ENCODE measurements at places on chromosomes 6 and 20.

DNA sequence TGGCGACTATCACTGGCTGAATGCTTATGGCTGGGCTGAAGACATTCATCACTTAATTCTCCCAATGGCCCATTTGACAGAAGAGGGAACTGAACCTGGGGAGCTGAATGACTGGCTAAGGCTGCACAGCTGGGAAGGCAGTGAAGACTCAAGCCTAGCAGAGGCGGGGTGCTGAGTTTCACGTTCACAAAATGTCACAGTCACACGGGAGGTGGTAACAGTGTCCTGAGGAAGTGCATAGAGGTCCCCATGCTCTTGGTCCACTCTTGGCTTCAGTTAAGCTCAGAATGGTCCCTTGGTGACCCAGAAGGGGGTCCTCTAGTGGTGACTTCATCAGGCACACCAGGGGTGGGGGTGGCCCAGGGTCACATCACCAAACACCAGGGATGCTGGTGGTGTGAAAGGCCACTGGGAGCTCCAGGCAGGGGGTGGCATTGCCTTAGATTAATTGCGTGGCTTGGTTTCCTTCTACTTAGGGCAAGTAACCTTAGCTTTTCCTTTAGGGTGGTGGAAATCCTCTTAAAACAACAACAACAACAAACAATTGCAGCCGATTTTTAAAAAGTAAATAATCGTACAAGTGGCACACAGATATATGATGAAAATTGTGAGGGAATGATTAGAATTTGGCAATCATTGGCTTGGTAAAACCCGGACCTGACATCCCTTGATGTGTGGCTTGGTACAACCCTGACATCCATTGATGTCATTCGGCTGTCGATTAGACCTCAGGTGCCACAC is 45.0 kb downstream of the SULF2 start:
- DNase-seq: no peak

- no peak for DNase-seq
Measured at GRCh38 chr6:56549014-56549413, 93.7 kb downstream of the DST start.

DNA sequence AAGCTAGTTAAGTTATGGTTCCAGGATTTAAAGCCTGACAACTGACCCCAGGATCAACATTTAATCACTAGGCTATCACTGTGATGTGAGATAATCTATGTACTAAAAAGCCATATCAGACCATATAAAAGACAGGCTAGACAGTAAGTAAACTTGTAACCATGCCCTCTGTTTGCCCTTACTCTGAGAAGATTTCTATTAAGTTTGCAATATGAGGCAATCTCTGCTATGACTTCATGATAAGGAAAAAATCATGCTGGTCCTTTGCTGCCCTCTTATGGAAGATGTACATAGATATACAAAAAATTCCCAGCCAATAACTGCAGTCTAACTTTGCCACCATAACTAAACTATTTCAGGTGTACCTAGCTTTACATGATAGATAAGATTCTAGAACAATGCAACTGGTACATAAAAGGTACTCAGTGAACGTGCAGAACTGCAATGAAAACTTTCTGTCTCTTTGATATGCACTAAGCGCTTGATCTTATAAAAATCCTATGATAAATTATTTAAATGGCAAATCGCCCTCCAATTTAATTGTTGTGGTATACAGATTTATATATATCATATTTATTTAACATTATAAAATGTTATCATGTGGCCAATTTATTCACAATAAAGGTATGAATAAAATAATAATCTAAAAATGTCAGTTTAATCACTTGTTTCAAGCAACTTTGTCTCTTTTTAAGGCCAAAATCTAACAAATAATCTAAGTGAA is 70.5 kb downstream of the FAM217A start:
- DNase-seq: peak; percentile 82

GRCh38 chr6:134816780-134817179 is 133.1 kb downstream of the ALDH8A1 start:
- no peak for DNase-seq

GRCh38 chr6:87572021-87572420 is 17.8 kb downstream of the RARS2 start:
- no peak for DNase-seq

DNA sequence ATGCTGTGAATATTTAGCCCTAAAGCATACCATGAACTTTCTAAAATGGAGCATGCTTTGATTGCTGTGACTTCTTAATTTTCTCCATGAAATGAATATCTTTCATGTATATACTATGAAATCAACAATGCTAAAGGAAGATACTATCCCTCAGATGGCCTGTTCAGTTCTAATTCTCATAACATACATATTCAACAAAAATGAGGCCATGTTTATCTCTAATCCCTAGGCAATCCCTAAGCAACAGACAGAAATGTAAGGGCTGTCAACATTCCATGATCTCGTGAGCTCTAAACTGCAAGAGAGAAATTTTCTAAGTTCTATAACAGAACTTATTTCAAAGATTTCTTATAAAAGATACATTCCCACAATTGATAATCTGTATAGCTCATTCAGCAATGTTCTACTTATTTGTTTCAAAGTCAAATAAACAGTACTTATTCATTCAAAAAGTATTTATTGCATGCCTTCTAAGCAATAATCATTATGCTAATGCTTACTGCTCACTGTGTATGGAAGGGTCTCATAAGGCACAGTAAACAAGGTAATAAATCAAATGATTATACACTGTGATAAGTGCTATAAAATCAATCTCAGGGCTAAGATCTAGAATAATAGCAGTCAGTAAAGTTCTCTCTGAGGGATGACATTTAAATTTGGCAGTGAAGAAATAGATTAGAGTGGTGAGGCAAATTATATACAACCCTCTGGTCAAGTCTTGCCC is 492.9 kb downstream of the PHF3 start:
- no peak for DNase-seq

DNA sequence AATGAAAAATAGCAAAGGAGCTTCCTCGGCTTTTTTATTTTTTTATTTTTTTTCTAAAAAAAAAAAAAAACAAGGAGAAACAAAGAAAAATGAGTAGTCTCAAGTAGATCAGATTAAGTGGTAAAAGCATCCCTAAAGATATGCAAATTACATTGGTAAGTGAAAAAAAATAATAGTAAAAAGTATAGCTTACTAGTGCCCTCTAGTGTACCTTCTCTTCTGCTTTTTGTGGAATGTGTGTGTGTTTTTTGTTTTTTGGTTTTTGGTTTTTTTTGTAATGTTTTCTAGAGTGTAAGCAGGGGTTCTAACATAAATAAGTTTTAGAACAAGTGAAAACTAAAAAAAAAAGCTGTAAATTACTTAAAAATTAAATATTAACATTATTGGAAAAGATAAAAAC is 1062.0 kb downstream of the HACE1 start:
- no peak for DNase-seq

DNA sequence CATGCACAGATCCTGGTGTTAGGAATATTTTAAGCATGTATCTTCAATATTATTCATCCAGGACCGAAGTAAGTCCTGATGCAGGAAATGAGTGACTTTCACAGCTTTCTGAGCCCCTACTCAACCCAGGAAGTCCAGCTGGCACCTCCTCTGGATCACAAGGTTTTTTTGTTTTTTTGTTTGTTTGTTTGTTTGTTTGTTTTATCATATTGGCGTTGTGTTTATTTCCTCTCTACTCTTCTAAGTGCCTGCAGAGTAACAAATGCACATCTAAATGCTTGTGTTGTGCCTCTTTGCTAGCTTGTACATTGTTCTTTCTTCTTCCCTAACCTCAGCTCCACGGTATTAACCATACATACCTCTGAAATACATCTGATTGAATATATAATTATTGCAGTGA is 594.3 kb upstream of the ADGRB3 start:
- DNase-seq: no peak

- no peak for DNase-seq
Measured at GRCh38 chr6:137811916-137812553, 55.0 kb upstream of the TNFAIP3 start.

DNA sequence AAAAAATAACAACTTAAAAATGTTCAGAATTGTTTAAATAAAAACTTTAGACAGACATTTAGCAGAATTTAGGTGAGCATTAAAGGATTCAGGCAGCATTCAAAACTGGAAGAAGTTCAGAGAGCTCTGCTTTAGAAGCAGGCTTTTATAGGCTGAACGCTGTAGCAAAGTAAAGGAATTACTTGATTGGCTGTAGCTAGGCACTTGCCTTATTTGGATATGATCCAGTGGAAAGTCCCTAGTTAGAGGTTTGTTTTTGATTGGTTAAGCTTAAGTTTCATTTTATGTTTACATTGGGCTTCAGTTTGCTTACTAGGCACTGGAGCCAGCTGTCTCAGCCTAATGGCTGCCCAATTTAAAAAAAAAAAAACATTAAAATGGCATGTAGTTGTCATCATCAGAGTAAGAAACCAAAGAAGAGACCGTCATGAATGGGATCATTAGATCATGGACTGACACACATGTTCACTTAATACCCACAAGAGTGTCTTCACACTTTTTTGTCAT is 65.1 kb downstream of the CBFA2T2 start:
- DNase-seq: peak; percentile 95

GRCh38 chr20:7610681-7611080 is 329.6 kb downstream of the HAO1 start:
- no peak for DNase-seq

- no peak for DNase-seq
Measured at GRCh38 chr6:10408457-10408856, 6.4 kb downstream of the TFAP2A start.

DNA sequence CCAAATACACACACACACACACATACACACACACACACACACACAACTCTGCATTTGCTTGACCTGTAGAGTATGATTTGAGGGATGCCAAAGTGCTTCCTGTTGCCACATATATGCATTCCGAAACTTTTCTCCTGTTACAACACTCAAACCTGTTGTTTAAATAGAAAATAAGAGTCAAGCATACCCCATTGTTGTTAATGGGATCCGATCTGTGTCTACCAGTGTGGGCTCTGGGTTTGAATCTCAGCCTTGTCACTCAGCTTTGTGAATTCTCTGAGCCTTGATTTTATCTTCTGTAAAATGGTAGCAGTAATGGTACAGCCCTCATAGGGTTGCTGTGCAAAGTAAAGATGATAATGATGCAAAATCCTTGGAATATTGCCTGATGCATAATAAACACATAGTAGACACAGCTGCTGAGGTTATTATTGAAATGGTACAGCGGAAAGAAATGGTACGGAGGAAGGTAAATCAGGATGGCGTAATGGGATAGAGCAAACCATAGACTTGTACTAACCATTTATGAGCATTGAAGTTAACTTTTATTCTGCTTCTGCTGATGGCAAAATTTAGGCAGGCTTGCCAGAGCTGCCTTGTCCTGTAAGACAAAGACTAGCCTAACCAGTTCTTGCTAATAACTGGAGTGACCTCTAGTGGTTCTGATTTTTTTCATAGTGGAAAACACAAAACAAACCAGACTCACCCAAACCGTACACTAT is 113.5 kb upstream of the PHACTR1 start:
- peak; percentile 73 for DNase-seq

GRCh38 chr6:82013561-82014530 is 233.7 kb downstream of the IBTK start:
- DNase-seq: peak; percentile 84

- no peak for DNase-seq
Measured at GRCh38 chr6:34182751-34183531, 37.1 kb upstream of the GRM4 start.

- no peak for DNase-seq
Measured at GRCh38 chr6:30204116-30204515, 9.1 kb downstream of the TRIM26 start.

- no peak for DNase-seq
Measured at GRCh38 chr6:2447318-2447920, 202.0 kb upstream of the GMDS start.

DNA sequence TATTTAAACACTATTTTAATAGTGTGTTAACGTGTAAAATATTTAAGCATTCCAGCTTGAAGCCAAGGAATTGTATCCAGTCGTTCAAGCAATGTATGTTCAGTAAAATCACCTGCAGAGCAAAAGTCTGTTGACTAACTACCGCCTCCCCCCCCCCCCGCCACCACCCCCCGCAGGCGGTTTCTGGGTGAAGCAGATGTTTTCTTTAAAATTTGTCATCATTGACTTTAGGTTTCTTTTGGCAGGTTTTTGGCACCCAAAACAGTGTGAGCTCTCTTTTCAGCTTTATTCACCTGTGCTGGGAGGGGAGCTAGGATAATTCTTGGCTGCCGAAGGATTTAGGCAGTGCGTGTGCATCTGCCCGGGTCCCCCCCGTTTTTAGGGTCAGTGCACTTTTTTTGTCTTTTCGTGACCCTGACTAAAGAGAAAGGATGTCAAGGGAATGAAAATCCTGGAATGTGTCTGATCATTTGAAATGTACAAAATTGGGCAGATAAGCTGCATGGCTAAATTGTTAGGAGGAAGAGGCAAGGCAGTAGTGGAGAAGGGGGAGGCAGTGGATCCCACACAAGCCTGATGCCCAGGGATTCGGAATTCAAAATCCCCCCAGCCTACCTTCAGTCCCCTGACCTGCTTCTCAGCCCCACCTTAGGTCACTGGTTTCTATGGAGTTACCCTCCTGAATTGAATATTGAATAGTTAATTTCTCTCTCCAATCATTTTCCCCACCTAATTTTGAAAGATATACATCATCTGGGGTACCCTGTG is 1.1 kb downstream of the EDN1 start:
- DNase-seq: no peak

- DNase-seq: no peak
Measured at GRCh38 chr6:66896415-66896814, 1189.4 kb upstream of the EYS start.

DNA sequence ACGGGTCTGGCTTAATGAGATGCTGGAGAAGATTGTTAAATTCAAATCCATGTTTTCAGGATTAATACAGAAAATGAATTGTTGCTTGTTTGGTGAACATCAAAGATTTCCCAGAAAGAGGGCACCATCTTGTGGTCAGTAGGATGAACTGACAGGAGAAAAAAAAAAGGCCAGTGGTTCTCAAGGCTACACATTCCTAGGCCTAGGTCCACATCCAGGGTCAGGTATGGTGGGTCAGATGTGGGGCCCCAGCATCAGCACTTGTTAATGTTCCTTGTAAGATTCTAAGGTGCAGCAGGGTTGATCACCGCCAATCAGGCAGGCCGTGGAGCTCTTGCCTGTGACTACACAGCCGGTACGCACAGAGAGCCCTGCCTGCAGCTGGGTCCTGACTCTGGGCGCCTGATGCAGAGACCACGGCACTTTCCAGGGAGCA is 34.0 kb upstream of the FOXO3 start:
- DNase-seq: peak; percentile 47

GRCh38 chr20:59604741-59605600 is 631 bp downstream of the PHACTR3 start:
- DNase-seq: no peak

GRCh38 chr6:7156643-7157278 is 49.0 kb downstream of the RREB1 start:
- DNase-seq: peak; percentile 77

DNA sequence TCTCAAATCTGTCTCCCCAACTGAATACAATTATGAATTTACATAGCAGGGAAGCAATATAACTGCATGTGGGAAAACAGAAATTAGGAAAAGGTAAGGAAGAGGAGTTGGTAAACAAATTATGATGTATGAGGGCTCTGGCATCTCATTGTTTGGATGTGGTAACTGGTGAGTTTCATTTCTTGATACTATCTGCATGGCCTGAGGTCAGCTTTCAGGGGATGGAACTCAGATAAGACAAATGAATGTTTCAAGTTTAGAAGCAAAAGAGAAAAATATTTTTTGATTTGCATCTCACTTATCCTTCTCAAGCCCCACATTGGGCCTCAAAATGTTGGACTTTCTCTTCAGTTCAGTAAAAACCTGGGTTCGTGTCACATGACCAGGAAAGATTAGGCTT is 302.2 kb upstream of the GJE1 start:
- DNase-seq: no peak
